ENCODE measurements at places on chromosomes 1 and 21. TPM values are rescaled to one million over a fixed set of nuclear protein-coding genes. Genes with fewer than 3 reads are reported as not detected.

The DYRK1A gene
- 85.0 TPM for total RNA-seq

The SPRR5 gene
- total RNA-seq: not detected

The FAM167B gene
- 1.9 TPM for total RNA-seq

The ERICH3 gene
- total RNA-seq: not detected

The CD5L gene
- not detected for total RNA-seq

The SLC1A7 gene
- not detected for total RNA-seq

The SCP2 gene
- total RNA-seq: 50.8 TPM

The PDE9A gene
- 11.8 TPM for total RNA-seq

The AVPR1B gene
- not detected for total RNA-seq

The TESK2 gene
- total RNA-seq: 8.8 TPM

The PRDM16 gene
- 0.77 TPM for total RNA-seq

The SPRR1A gene
- total RNA-seq: not detected

The OPRD1 gene
- not detected for total RNA-seq

The KISS1 gene
- total RNA-seq: not detected

The UMODL1 gene
- 0.39 TPM for total RNA-seq

The C1orf87 gene
- total RNA-seq: not detected

The CCDC190 gene
- not detected for total RNA-seq

The F11R gene
- 38.8 TPM for total RNA-seq

The RAB3B gene
- total RNA-seq: 0.12 TPM

The ARHGEF10L gene
- not detected for total RNA-seq

The GNG5 gene
- 88.5 TPM for total RNA-seq

The TMEM52 gene
- total RNA-seq: 0.88 TPM

The C1QB gene
- not detected for total RNA-seq

The PLOD1 gene
- total RNA-seq: 13.6 TPM

The S100A14 gene
- total RNA-seq: 1.4 TPM

The CFHR1 gene
- not detected for total RNA-seq

The PHLDA3 gene
- 10.7 TPM for total RNA-seq

The UBR4 gene
- 215 TPM for total RNA-seq

The LIN28A gene
- not detected for total RNA-seq

The METTL13 gene
- total RNA-seq: 46.4 TPM

The HSD11B1 gene
- 3.1 TPM for total RNA-seq

The SLC41A1 gene
- total RNA-seq: 23.0 TPM

The CELA3A gene
- total RNA-seq: not detected

The AQP10 gene
- not detected for total RNA-seq

The IVL gene
- not detected for total RNA-seq

The LCE3E gene
- not detected for total RNA-seq

The MTF1 gene
- 26.8 TPM for total RNA-seq

The DCDC2B gene
- total RNA-seq: not detected

The NPHP4 gene
- 14.5 TPM for total RNA-seq

The EDN2 gene
- total RNA-seq: not detected

The MFSD2A gene
- total RNA-seq: 9.5 TPM

The DENND2D gene
- total RNA-seq: 134 TPM

The VWA5B1 gene
- total RNA-seq: not detected

The NPHS2 gene
- not detected for total RNA-seq

The AMY1B gene
- total RNA-seq: not detected

The DDR2 gene
- total RNA-seq: 0.25 TPM

The ADCY10 gene
- 0.12 TPM for total RNA-seq

The PPM1J gene
- 1.2 TPM for total RNA-seq

The PLA2G2C gene
- total RNA-seq: 3.3 TPM

The FCRL5 gene
- total RNA-seq: 0.09 TPM

The FAM76A gene
- 12.4 TPM for total RNA-seq
